ENCODE measurements at places on chromosomes 2 and 18.

GRCh38 chr2:8391584-8391983 lies 290.3 kb upstream of the ID2 start:
- DNase-seq: no peak

DNA sequence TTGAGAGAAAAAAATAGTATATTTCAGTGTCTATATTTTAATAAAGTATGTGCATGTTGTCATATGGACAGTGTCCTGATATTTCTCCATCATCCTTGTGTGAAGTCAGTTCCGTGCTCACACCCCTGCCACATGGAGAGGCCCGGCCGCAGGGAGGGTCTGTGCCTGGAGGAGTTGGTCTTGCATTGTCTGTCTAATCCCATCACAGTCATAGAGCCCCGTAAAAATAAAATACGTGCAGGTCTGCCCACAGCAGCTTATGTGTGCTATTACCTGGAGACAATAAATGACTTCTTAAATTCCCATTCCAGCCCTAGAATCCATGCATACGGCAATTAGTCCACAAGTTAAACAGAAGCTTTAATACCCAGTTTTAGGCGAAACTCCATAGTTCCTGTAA lies 20.1 kb downstream of the MAPRE2 start:
- no peak for DNase-seq

DNA sequence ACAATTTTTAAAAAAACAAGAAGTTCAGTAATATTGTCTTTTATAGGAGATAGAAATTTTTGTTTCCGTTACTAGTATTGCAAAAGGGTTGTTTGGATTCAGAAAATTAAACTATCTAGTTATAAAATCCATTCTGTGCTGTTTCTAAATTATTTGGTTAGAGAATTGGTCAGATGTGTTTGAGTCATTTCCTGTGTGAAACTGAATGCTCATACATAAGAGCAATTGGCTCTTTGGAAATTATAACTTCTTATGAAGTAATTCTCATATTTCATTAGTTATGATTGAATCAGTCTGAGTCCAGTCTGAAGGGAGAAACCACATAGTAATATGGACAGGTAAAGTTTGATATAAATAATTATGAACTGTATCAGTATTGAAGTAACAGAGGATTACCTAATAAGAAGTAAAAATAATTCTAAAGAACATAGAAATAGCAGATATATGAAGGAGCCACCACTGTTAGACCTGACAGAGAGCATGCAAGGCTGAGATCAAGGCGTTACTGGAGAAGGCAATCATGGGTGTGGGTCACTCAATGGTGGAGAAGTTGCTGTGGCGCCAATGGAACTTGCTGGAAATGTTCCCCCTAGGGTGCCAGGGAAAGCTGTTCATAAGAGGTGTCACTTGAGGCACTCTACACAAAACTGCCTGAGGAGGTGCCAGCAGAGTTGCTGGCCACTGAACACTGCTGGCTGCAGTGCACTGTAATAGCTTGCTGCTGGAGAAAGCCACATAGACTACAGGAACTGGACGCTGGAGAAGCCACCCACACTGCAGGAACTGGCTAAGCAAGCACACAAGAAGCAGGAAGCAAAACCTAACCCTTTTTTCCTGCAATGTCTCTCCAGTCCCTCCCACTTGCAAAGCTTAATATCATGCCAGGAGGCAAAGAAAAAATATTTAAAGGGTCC lies 18.0 kb upstream of the FAP start:
- no peak for DNase-seq

DNA sequence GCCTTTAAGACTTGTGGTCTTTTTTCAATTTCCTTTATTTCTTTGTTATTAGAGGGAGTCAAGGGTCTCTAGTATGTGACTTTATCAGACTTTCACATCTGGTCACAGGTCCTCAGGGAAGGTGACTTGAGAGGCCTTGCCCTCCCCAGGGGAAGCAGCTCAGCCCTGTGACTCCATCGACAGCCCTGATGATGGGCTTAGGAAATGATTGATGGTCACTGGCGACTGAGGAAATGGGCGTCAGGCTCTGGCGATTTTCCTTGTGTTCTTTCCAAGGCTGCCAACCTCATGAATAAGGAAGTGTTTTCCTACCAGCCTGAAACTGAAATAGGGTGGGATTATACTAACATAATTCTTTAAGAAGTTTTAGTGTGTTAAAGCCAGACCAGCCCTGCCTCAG lies 21.1 kb downstream of the SERPINE2 start:
- no peak for DNase-seq
